ENCODE measurements at places on chromosomes 2 and 18. TPM values are rescaled to one million over a fixed set of nuclear protein-coding genes. Genes with fewer than 3 reads are reported as not detected.
A peak's percentile ranks its signal among the peaks of the same experiment; 100 is the strongest.

ZNG1B gene
- total RNA-seq: 37.0 TPM

DCDC2C gene
- not detected for total RNA-seq

REEP1 gene
- 0.29 TPM for total RNA-seq

TUBA4B gene
- not detected for total RNA-seq

NEDD4L gene
- total RNA-seq: 4.2 TPM

UGT1A5 gene
- total RNA-seq: not detected

SERPINB11 gene
- not detected for total RNA-seq

SPC25 gene
- 24.0 TPM for total RNA-seq

DNA sequence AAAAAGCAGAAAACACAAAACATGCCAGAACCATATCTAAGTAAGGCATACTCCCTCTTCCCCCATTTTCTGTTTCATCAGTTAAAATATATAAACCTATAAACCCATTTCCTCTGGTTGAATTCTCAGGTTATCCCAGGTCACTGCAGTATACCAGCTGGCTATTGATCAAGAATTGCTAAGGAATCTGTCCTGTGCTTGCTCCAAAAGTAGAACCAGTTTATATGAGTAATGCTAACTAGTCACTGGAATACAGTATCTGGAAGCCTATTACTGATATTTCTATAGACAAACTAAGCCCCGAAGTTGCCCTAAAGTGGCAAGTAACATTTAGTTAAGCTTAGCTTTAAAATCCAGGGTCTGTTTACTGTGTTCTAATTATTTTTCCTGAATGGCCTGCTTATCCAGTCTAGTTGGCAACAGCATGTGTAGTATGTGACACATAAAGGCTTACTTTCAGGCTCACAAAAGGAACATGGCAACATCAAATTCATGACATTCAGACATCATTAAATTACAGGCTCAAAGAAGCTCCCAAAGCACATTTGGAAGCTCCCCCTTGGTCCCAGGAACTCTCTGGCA, 102.9 kb upstream of the ARL5A start:
- DNase-seq: no peak

GRCh38 chr2:213086571-213086970, 64.8 kb downstream of the IKZF2 start:
- no peak for DNase-seq

DNA sequence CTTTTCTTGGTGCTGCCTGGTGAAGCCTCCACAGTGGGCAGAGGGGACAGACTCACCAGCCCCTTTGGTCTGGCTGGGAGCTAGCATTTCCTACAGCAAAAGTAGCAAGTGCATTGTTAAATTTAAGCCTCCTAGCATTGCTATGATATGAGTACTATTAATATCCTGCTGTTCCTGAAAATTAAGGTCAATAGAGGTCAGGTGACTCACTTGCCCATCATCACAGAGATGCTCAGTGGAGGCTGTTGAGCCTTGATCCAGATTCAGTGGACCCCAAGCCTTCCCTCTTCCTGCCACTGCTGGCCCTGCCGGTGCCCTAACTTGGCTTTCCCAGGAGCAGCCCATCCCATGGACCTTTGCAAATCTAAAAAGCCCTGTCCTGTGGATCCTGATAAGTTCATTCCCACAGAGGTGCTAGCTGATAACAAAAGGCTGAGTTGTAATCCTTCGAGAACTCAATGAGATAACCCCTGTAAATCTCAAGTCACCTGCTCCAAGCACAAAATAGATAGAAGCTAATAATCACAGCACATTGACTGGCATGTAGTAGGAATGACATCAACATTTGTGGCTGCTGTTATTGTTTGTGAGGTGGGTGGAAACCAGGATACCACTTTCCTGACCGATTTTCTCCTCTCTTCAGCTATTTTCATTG, 84.4 kb downstream of the THNSL2 start:
- DNase-seq: no peak

DNA sequence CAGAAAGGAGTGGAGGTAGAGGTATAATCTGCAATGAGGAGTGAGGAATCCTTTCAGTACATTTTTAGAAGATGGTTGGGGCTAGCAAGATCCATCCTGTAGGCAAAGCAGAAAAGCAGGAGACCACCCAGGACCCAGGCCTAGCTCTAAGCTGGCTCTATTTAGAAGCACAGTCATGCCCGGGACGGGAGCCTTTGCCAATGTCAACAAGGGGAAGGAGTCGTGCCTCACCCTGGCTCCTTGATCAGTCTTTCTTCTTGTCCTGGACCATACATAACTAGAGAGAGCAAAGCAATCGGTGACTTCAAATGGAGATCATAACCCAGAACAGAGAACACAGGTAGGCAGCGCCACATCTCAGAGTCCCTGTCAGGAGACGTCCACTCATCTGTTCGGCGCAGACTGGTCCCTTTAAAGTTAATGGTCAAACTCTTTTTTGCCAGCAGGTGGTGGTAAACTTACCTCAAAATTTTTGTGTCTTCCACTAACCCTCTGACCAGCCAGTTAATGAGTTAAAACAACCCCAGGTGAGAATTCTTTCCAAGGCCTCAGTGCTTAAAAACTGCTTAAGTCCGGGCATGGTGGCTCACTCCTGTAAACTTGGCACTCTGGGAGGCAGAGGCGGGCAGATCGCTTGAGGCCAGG, 8.0 kb downstream of the MC5R start:
- no peak for DNase-seq

DNA sequence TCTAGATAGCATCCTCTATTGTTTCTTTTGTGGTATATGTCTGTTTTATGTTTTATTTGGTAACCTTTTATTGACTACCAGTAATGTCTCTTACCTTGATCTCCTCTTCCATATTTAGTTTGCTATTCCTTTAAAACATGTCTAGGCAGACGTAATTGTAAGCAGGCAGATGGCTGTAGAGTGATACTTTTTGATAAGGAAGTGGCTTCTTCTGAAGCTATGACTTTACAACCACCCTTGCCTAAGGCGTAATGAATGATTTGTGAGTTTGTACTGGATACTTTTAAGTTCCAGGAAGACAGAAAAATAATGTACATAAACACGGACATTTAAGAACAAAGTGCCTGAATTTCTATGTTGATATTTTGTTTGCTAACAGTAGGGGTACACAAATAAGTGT, 85.6 kb downstream of the ZNF804A start:
- no peak for DNase-seq

DNA sequence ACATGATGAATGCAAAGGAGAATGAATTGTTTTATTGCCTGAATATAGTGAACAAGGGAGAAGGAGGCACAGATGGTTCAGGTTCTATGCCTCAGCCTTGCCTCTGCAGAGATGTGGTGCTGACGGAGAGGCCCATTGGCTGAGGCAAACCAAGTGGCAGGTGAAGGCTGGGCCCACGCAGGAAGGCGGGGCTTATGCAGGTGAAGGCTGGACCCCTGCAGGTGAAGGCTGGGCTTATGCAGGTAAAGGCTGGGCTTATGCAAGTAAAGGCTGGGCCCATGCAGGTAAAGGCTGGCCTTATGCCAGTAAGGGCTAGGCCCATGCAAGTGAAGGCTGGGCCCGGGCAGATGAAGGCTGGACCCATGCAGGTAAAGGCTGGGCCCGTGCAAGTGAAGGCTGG, 414.7 kb downstream of the LRATD1 start:
- DNase-seq: no peak

GRCh38 chr2:213290501-213290900, 6.2 kb downstream of the SPAG16 start:
- no peak for DNase-seq

GRCh38 chr2:134301928-134302260, 48.0 kb downstream of the MGAT5 start:
- DNase-seq: no peak

GRCh38 chr2:12556762-12557161, 160.0 kb upstream of the TRIB2 start:
- DNase-seq: peak; percentile 12

DNA sequence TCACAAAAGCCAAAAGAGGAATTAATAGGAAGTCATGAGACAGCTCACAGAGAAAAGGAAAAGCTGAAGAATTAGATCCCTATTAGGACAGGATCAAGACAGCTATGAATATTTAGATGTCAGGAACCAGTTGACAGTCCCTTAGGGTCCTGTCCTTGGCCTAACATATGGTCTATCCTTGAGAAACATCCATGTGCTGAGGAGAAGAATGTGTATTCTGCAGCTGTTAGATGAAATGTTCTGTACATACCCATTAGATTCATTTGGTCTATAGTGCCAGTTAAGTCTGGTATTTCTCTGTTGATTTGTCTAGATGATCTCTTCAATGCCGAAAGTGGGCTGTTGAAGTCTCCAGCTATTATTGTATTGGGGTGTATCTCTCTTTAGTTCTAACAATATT, 37.6 kb upstream of the SLC40A1 start:
- no peak for DNase-seq

- no peak for DNase-seq
These were observed 182.6 kb upstream of the CHAC2 start for GRCh38 chr2:53584986-53585385.

DNA sequence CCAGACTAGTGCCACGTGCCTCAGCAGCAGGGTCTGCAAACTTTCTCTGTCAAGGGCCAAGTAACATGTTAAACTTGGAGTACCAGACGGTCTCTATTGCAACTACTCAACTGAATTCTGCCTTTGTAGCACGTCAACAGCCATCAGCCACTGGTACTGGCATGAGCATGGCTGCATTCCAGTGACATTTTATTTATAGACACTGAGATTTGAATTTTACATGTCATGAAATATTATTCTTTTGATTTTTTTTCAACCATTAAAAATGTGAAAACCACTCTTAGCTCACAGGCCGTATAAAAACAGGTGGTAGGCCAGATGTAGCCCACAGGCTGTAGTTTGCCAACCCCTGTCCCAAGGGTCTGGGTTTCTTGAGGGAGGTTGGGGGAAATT, 199.7 kb downstream of the TPGS2 start:
- DNase-seq: no peak

DNA sequence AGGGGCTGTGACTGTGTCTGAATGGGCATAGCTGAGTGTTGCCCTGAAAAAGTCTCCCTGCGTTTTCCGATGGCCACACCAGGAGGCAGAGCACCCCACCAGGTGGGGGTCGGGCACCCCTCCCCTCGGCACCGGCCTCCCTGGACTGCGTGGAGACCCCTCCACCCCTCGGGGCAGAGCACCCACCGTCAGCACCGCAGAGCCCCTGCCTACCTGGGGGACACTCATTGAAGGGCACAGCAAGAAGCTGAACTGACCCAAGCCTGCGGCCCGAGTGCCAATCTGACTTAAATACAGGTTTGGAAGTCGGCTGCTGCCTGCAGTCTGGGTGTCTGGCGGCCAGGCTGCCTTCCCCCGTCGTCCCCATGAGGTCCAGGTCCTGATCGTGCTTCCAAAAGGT, 69.9 kb downstream of the KCNG2 start:
- DNase-seq: no peak

DNA sequence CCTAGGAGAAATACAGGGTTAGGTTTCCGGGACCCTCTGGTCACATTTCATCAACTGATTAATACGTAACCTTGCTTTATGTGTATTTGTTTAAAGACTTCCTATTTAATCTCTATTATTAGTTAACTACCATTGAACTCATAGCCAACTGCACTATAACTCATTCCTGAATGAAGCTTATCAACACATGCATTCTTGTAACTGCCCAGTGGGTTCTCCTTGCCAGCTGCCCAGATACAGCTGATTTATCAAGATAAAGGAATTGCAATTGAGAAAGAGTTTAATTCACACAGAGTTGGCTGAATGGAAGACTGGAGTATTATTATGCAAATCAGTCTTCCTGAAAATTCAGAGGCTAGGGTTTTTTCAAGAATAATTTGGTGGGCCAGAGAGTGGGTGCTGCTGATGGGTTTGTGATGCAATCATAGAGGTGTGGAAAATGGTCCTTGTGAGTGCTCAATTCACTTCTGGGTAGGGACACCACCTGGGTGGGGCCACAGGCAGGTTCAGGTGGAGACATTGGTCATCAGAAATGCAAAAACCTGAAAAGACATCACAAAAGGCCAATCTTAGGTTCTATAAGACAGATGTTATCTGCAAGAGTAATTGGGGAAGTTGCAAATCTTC, 21.1 kb upstream of the NOSTRIN start:
- DNase-seq: no peak

Measured in naive thymus-derived CD4-positive, alpha-beta T cell (primary cell).